ENCODE measurements at places on chromosomes 6 and 20.

DNA sequence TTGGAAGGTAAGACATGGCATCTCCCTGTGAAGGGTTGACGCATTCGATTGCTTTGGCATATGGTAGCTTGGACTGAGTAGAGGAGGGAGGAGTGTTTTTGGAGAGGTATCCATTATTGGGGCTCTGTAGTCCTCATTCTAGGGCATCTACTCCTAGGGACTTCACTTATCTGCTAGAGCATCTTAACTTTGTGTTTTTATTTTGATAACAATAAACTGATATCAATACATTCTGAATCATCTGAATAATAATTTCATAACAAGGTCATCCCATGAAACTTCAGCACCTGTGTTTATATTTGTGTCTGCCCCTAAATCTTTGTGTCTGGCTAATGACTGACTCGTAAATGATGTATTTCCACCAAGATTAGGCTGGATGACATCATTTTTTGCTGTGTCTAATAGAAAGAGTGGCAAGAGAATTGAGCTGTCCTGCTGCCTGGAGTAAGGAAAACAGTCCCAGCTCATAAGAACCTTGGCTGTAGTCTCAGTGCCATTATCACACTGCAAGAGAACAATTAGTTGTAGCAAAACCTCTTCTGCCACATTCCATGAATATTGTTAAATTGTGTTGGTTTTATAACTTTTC lies 288.5 kb downstream of the PRL start:
- DNase-seq, result no peak

DNA sequence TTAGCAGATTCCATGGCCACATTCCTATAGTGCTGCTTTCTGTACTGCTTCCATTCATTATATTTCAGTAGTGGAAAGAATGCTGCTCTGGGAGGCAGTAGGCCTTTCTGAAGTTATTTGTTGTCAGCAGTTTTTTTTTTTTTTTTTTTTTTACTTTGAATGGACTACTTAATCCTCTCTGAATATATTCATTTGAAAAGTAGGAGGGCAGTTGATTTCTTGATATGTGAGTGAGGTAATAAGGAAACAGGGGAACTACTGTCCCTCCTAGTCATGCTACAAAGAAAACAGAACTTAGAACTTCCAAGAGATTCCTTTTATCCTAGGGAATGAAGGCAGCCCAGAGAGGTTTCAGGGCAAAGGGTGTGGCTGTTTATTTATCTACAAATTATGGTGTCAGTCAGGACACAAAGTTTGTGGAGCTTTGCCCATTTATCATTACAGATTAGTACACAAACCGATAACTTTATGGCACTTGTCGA lies 155.9 kb downstream of the JARID2 start:
- no peak for DNase-seq

DNA sequence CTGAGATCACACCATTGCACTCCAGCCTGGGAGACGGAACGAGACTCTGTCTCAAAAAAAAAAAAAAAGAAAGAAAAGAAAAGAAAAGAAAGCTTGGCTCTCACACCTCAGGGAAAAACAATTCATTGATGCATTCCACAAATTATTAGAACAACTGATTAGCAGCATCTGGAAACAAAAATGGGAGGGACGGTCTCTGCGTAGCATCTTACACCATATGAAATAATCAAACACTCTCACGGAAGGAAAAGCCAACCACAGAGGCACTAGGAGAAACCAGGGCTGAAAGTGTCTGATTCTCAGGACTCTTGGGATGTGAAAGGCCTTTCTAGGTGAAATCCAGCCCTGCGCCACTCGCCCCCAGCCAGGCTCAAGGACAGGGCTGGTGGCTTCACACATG lies 2.3 kb upstream of the HELZ2 start:
- DNase-seq, result no peak

GRCh38 chr6:135033238-135033637 lies 21.4 kb downstream of the HBS1L start:
- DNase-seq, result no peak

GRCh38 chr6:47967843-47968242 lies 143.2 kb downstream of the PTCHD4 start:
- DNase-seq, result no peak

GRCh38 chr20:625360-625932 lies 15.3 kb upstream of the TCF15 start:
- DNase-seq, result no peak

GRCh38 chr6:885051-885590 lies 192.2 kb upstream of the EXOC2 start:
- DNase-seq, result no peak

- DNase-seq, result no peak
Measured at GRCh38 chr6:154535851-154536250, 25.4 kb upstream of the CNKSR3 start.

DNA sequence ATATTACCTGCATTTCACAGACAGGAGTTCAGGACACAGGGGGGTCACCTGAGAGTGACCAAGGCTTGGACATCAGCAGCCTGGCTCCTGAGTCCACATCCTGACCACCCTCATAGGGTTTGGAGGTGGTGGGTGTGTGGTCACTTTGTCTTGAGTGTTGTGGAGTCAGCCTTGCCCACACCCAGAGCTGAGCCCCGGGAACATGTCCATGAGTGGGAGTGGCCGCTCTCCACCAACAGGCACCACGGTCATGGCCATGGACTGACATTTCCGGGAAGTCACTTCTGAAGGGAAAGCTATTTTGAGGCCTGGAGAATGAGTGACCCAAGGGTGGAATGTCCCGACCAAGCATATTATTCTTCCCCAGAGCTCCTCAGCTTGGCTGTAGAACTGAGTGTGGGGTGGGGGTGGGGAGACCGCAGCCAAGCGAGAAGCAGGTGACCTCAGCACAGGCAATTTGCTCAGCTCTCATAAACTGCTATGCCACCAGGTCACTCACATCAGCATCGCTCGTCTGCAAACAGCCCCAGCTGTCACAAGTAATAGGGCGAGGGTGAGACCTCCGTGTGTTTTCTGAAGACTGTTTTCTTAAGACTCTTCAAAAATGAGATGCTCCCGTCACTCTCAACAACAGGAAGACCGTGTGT lies 348.6 kb upstream of the CDH4 start:
- DNase-seq, result no peak

GRCh38 chr20:19423900-19424620 lies 211.6 kb downstream of the SLC24A3 start:
- no peak for DNase-seq

DNA sequence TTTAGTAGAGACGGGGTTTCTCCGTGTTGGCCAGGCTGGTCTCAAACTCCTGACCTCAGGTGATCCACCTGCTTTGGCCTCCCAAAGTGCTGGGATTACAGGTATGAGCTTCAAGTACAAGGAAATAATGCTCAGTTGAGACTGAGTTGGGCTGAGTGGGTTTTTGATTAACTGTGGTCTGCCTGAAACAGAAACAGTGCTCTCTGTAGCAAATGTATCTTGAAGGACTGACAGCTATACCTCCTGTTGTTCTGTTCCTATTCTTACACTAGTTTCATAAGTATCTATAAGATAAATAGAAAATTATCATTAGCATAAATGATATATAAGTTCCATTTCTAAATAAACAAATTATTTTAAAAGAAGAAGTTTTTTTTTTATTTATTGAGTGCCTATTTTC lies 142.8 kb upstream of the PTPRK start:
- DNase-seq, result no peak

GRCh38 chr20:57619051-57619831 lies 985 bp downstream of the ZBP1 start:
- DNase-seq, result peak; percentile 71

DNA sequence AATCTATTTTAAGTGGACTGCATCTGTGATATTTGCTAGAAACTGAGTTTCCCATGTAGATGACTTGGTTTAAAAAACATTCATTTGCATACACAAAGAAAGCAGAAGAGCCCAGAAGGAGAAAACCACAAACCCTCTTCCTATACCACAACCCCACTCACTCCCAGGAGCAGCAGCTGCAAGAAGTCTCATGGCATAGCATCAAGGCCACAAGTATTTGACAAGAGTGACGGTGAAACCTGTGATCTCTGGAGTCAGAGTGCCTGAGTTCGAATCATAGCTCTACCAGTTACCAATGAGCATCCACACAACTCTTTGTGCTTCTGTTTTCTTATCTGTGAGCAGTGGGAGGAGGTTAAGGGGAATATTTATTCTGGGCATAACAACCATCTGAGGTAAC lies 44.7 kb upstream of the SIRPG start:
- DNase-seq, result no peak

DNA sequence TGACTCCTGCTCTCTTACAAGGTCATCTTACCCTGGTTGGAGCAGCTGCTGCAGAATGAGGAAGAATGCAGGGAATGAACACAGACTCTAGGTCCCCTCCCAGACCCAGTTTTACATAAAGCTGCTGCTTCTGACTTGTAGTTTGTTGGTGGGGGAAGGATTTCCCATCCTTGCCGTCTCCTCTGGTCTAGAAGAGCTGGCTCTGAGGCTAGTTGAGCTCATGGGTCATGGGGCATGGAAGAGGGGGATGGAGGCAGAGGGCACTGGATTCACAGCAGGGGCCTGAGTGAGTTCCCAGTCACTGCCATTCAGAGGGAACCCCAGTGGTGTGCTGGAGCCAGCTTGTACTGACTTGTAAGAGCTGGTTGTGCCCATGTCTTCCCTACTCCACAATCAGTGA lies 9.2 kb upstream of the GUCA1A start:
- no peak for DNase-seq

DNA sequence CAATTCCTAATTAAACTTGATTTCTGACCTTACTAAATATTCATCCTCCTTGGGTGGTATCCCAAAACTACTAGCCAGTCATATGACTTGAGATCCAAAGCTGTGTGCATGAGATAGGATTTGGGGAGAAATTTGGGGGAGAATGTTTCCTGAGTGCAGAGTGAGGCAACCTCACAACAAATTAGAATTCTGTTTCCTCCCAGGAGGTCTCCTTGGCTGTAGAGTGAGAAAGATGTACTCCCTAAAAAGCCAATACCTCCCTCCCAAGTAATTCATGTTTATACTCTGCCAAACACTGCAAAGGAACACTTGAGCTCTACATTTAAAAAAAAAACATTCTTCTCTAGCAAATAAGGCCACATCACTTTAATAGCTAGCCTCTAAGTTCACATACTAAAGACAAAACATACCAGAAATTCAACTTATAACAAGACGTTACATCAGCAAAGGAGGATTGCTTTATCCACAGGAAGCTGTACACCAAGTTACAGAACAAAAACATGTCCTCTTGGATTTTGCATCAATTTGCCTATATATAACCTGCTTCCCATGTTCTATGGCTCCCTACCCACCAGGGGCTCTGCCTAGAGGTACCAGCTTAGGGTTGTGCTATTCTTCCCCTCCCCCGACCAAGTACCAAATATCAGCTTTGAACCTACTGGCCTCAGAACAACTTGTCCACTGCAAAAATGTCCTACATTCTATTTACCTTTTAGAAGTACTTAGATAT lies 15.4 kb upstream of the TMEM30A start:
- DNase-seq, result no peak

GRCh38 chr6:47234266-47234933 lies 75.3 kb downstream of the TNFRSF21 start:
- DNase-seq, result no peak

DNA sequence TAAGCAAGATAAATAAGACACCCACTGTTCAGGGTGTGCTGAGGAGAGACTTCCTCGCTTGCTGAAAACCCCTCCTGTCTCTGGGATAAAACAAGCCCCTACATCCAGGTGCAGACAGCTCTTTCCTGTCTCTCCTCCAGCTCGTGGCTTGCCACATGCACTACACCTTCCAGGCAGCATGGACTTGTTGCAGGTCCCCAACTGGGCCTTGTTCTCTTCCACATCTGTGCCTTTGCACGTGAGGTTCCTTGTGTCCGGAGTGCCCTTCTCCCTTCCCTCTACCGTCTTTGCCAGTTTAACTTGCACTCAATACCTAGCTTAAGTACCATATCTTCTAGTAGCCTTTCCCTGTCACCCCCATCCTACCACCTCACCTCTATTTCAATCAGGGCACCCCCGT lies 397.6 kb downstream of the RNGTT start:
- no peak for DNase-seq

DNA sequence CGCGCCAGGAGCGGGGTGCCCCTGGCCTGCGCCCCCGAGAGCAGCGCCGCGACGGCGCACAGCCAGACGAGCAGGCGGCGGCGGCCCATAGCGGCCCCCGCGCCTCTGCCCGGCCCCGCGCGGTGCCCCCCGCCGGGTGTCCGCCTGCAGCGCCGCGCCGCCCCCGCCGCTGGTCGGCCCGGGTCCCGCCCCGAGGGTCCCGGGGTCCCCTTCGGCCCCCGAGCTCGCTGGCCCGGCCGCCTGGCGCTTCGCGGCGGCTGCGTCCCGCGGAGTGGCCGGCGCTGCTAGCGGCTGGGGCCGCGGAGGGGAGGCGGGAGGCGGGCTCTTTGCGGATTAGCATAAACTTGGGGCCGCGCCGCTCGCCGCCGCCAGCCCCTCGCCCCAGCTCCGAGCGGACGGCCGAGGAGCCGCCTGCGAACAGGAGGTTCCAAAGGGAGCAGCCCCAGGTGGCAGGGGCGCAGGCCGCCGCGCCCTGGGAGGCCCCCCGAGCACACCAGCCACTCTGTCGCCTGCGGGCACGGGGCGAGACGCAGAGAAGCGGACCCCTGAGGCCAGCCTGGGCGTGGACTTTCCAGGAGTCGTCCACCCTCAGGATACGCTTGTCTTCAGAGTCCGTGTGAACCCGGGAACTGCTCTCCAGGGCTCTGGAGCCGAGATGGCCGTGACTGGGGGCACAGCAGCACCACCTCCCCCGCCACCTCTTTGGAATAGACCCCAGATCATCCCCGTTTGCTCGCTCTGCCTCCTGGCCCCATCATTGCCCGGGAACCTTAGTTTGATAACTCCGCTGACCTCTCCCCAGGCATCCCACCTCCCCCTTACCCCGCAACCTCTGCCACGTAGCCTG lies at the start of gene EMILIN3:
Gene EMILIN3, minus strand, starts transcription at position 273 of the 847 bp plus-strand sequence. Its CDS starts 184 bp downstream, at position 89.
- no peak for DNase-seq

DNA sequence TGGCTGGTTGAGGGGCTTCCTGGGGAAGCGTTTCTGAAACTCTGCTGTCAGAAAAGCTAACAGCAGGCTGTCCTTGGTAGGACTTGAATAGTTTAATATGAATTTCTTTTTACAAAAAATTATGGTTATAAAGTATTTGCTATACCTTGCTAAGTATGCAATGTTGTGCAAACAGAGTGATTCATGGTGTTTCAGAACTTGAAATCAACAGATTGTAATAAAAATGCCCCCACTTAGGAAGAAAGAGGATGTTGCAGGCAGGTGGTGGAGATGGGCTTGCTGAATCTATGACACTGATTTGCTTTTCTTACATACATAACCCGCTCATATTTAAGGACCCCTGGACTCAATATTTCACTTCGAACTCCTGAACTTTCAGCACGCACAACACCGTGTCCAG lies 211.6 kb downstream of the THBS2 start:
- DNase-seq, result no peak

DNA sequence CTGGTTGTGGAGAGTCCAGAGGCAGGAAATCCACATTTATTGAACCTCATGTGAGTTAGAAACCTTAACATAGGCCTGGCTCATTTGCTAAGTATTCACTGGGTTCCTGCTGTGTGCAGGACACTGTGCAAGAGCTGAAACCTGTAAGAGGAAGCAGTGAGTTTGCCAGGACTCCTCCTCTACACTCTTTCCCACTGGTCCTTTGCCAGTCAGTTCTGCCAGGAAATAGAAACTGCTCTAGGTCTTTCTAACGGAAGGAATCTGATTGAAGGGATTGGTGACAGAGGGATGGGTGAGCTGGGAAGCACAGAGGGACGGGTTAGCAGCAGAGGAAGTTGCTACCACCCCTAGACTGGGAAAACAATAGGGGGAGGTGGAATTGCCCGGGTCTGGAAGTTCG lies 234.2 kb upstream of the ECI2 start:
- DNase-seq, result no peak
